Spinal cord (tissue), 10 donors: ENCODE measurements at places on chromosomes 7 and 10. TPM values are rescaled to one million over a fixed set of nuclear protein-coding genes. Genes with fewer than 3 reads are reported as not detected.

DNA sequence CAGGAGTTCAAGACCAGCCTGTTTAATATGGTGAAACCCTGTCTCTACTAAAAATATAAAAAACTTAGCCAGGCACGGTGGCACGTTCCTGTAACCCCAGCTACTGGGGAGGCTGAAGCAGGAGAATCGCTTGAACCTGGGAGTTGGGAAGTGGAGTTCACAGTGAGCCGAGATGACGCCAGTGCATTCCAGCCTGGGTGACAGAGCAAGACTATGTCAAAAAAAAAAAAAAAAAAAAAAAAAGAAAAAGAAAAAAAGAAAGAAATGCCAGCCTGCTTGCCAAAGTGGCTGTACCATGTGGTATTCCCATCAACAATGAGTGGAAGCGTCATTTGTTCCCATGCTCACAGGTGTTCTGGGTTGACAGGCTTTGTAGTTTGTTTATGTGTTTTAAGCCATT, 43.3 kb upstream of the NPTX2 start:
- H3K4me3 ChIP-seq, result no peak overlapping the region
- no peaks in the 10 kb centered on the region for H3K36me3 ChIP-seq
- H3K27ac ChIP-seq, result no peak overlapping the region
- no peaks in the 10 kb centered on the region for H3K27me3 ChIP-seq
- peaks cover 14% of the 10 kb centered on the region for H3K4me1 ChIP-seq

GRCh38 chr10:23095404-23095965, at the start of gene MSRB2:
MSRB2 (plus strand) TSS chr10:23095579; CDS start chr10:23095609, 30 bp downstream.
- DNase-seq, result peak; percentile 79
- H3K36me3 ChIP-seq, result no peaks in the 10 kb centered on the region
- peak within 1 kb of the TSS; percentile 70 for H3K4me3 ChIP-seq

- H3K4me1 ChIP-seq, result peaks cover 27% of the 10 kb centered on the region
- H3K27ac ChIP-seq, result peak overlapping the region; percentile 82
- no peak overlapping the region for H3K4me3 ChIP-seq
Measured at GRCh38 chr10:102815790-102816549, 21.2 kb downstream of the CYP17A1 start.

GRCh38 chr10:86662186-86663045, 5.9 kb upstream of the LDB3 start:
- H3K27me3 ChIP-seq, result no peaks in the 10 kb centered on the region
- H3K4me3 ChIP-seq, result no peak overlapping the region
- H3K4me1 ChIP-seq, result peaks cover 35% of the 10 kb centered on the region
- H3K36me3 ChIP-seq, result no peaks in the 10 kb centered on the region

DNA sequence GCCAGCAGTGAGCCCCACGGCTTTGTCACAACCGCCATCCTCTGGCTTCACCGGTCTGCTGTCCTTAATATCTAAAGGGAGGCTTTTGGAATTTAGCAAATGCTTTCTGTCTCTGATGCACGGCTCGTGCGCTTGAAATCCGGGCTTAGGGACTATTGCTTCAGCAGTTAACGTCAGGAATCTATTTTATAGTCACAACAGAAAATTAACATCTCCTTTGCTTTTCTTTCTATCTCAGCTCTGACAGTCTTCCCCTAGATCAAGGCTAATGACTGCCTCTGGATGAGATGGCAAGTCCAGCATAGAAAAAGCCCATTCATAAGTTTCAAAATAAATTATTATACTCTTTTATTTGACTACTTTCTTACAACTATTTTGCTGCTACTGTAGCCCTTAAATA, 423.8 kb downstream of the GALNT17 start:
- no peaks in the 10 kb centered on the region for H3K27me3 ChIP-seq
- no peak overlapping the region for H3K27ac ChIP-seq
- peaks cover 3% of the 10 kb centered on the region for H3K4me1 ChIP-seq
- H3K36me3 ChIP-seq, result no peaks in the 10 kb centered on the region
- DNase-seq, result no peak

DNA sequence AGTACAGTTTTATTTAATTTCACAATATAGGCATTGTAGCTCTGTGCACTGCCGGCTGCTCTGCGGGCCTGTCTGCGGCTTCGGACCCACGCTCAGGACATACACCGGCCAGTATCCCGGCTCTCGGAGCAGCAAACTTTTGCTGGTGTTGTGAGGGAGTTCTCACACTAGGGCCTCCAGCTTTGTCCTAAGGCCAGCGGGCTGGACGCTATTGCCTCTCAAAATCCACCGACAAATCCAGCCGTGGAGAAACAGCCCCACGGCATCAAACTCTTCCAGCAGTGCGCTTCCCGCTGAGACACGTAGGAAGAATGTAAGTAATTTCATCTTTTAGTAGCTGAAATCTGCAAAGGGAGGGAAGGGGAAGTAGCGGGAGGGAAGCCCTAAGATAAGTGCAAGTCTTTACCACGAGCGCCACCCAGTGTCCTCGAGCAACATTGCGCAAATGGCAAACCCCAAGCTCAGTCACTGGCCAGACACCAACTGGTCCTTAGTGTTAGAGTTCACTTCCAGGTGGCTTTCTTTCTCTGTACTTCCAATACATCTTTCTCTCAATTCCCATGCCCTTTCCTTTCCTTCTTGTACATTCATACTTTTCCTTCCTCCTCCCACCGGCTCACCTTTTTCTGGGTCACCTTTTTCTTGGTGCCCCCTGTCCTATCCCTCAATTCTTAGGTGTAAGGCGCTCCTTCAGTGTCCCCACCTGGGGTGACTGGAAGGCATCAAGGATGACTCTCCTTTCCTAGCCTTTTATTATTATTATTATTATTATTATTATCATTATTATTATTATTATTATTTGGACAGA, 3.0 kb upstream of the DLX5 start:
- peak; percentile 94 for DNase-seq
- H3K27ac ChIP-seq, result no peak overlapping the region
- no peaks in the 10 kb centered on the region for H3K36me3 ChIP-seq
- peak overlapping the region; percentile 45 for H3K4me3 ChIP-seq

C1QL3 gene
- polyA plus RNA-seq, result 6.3 TPM

AKR1D1 gene
- polyA plus RNA-seq, result not detected
